Sigmoid colon (tissue), 7 donors: ENCODE measurements at places on chromosomes 6 and 20. TPM values are rescaled to one million over a fixed set of nuclear protein-coding genes. Genes with fewer than 3 reads are reported as not detected.
A peak's percentile ranks its signal among the peaks of the same experiment; 100 is the strongest.

GRCh38 chr6:95978230-95978629 lies 37.5 kb upstream of the FUT9 start:
- H3K27me3 ChIP-seq = no peaks in the 10 kb centered on the region
- no peak overlapping the region for H3K27ac ChIP-seq
- H3K4me3 ChIP-seq = no peak overlapping the region
- H3K36me3 ChIP-seq = no peaks in the 10 kb centered on the region

GRCh38 chr6:93341900-93342613 lies 77.3 kb downstream of the EPHA7 start:
- no peak for DNase-seq
- H3K27me3 ChIP-seq = no peaks in the 10 kb centered on the region
- H3K27ac ChIP-seq = no peak overlapping the region
- no peaks in the 10 kb centered on the region for H3K36me3 ChIP-seq
- no peak overlapping the region for H3K4me3 ChIP-seq

- H3K27ac ChIP-seq = peak overlapping the region; percentile 45
- no peaks in the 10 kb centered on the region for H3K4me1 ChIP-seq
- H3K4me3 ChIP-seq = peak overlapping the region; percentile 4
- no peak for DNase-seq
- no peaks in the 10 kb centered on the region for H3K27me3 ChIP-seq
These were observed 93.4 kb upstream of the NHSL1 start for GRCh38 chr6:138592749-138593123.

DNA sequence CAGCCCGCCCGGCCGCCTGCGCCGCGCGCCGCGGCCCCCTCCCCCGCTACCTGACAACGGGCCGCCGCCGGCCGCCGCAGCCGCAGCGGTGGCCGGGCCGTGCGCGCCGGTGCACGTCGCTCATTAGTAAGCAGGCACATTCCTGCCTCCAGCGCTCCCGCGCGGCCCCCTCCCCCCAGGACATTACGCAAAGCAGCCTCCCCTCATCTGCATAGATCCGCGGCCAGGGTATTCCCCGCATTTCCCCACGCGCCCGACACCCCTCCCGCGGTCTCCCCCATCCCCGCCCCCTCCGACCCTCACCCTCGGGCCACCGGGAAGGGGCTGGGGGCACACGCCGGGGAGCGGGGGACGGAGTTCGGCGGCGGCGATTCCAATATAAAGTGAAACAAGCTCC lies at the start of gene HIVEP2:
HIVEP2 (minus strand) TSS at position 128 of the 397 bp plus-strand sequence. CDS start 170,438 bp downstream, outside the sequence.
- no peaks in the 10 kb centered on the region for H3K36me3 ChIP-seq
- DNase-seq = peak; percentile 96
- H3K4me3 ChIP-seq = peak within 1 kb of the TSS; percentile 92

GRCh38 chr6:9690388-9690787 lies 724.5 kb downstream of the TFAP2A start:
- H3K4me3 ChIP-seq = no peak overlapping the region
- no peak for DNase-seq
- no peaks in the 10 kb centered on the region for H3K36me3 ChIP-seq
- no peak overlapping the region for H3K27ac ChIP-seq
- no peaks in the 10 kb centered on the region for H3K27me3 ChIP-seq

BMP2 gene
- total RNA-seq = 2.9 TPM

CFAP61 gene
- 0.27 TPM for total RNA-seq
